ENCODE measurements at places on chromosomes 7 and 10. TPM values are rescaled to one million over a fixed set of nuclear protein-coding genes. Genes with fewer than 3 reads are reported as not detected.

- H3K27me3 ChIP-seq, result peaks cover 97% of the 10 kb centered on the region
- no peaks in the 10 kb centered on the region for H3K36me3 ChIP-seq
- H3K4me1 ChIP-seq, result no peaks in the 10 kb centered on the region
- no peak overlapping the region for H3K27ac ChIP-seq
- no peak overlapping the region for H3K4me3 ChIP-seq
Measured at GRCh38 chr7:155477476-155477875, 19.5 kb downstream of the EN2 start.

GRCh38 chr10:77105761-77106221 is 531.8 kb downstream of the KCNMA1 start:
- no peaks in the 10 kb centered on the region for H3K27me3 ChIP-seq
- H3K4me3 ChIP-seq, result no peak overlapping the region
- no peaks in the 10 kb centered on the region for H3K36me3 ChIP-seq
- DNase-seq, result no peak
- peaks cover 10% of the 10 kb centered on the region for H3K4me1 ChIP-seq

- DNase-seq, result no peak
- H3K36me3 ChIP-seq, result no peaks in the 10 kb centered on the region
- no peaks in the 10 kb centered on the region for H3K27me3 ChIP-seq
- no peak overlapping the region for H3K27ac ChIP-seq
- H3K4me1 ChIP-seq, result peaks cover 3% of the 10 kb centered on the region
- H3K4me3 ChIP-seq, result no peak overlapping the region
Measured at GRCh38 chr7:33933611-33934281, 28.4 kb downstream of the BMPER start.

DNA sequence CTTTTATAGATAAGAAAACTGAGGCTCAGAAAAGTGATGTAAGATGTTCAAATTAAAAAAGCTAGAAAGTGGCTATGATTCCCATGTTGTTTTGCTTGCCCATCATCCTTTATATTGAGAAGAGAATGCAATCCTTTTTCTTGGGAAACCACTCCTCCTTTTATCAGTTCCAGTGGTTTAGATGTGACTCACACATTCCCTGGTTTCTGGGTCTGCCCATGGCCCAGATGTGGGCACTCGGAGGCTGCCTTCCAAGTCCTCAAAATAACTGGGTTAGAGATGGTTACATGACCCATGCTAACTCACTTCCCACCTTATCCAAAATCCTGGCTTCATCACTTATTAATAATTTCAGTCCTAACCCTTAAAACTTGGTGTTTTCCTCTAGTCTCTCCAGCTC is 550.0 kb downstream of the MDFIC start:
- H3K27ac ChIP-seq, result no peak overlapping the region
- H3K36me3 ChIP-seq, result no peaks in the 10 kb centered on the region
- H3K27me3 ChIP-seq, result no peaks in the 10 kb centered on the region
- H3K4me3 ChIP-seq, result no peak overlapping the region
- DNase-seq, result no peak

DNA sequence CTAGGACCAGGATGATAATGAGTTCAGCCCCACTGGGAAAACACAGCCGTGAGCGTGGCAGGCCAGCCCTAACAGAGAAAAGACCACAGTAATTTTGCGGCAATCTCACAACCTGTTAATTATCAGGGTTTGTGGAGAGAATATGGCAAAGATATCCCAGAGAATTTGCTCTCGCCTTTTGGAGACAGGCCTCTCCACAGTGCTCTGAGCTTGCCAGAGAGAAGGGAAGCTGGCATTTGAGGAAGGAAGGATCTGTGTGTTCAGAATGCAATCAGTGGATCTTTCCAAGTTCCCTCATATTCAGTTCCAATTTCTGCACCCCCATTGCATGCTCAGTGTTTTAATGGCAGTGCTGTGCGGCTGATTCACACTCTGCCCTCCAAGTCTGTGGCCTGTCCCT is 60.2 kb downstream of the PLPP4 start:
- H3K4me1 ChIP-seq, result no peaks in the 10 kb centered on the region
- no peak for DNase-seq
- no peak overlapping the region for H3K27ac ChIP-seq

- peak overlapping the region; percentile 93 for H3K27ac ChIP-seq
- DNase-seq, result no peak
- no peak overlapping the region for H3K4me3 ChIP-seq
- H3K4me1 ChIP-seq, result peaks cover 91% of the 10 kb centered on the region
Measured at GRCh38 chr10:102778781-102779180, 35.0 kb downstream of the WBP1L start.

GRCh38 chr7:139284252-139284896 is 53.3 kb downstream of the UBN2 start:
- no peak for DNase-seq
- H3K36me3 ChIP-seq, result peaks cover 75% of the 10 kb centered on the region
- no peak overlapping the region for H3K4me3 ChIP-seq

- no peaks in the 10 kb centered on the region for H3K27me3 ChIP-seq
- no peaks in the 10 kb centered on the region for H3K4me1 ChIP-seq
- DNase-seq, result no peak
Measured at GRCh38 chr7:85162721-85163120, 24.1 kb downstream of the SEMA3D start.

Gene SDK1
- 8.2 TPM for total RNA-seq

Gene UNCX
- not detected for total RNA-seq

Gene DKK1
- total RNA-seq, result 0.66 TPM
